Right kidney (tissue), 9 donors: ENCODE measurements at places on chromosomes 2 and 18.

- DNase-seq = no peak
Measured at GRCh38 chr2:190841707-190842505, 38.7 kb upstream of the GLS start.

- no peak for DNase-seq
Measured at GRCh38 chr2:235105821-235106359, 154.1 kb downstream of the SH3BP4 start.

- no peak for DNase-seq
Measured at GRCh38 chr2:224429441-224429810, 27.5 kb upstream of the FAM124B start.

DNA sequence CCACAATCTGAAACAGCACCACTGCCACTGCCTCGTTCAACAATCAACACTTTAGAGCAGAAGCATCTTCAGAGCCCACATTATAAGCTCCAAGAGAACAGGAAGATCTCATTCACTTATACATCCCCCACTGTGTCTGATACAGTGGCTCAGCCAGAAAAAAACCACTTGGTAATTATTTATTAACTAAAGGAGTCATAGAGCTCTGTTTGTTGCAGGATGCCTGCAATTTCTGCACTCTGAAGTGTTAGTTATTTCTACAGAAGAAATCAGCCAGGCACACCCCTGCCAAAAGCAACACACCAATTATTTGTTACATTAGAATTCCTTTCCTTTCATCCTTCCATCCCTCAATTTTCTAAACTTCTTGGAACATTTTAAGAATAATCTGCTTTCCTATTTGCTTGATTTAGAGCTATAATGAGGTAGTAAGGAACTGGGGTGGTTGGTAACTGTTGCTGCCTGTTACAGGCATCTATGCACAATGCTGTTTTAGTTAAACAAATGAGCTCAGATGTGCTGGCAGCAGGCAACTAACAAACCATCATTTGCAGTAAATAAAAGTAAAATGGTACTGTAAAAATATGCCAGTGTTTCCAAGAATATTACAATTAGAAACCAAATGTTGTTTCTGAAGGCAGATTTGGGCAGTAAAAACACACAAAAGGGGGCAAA is 59.9 kb downstream of the DYM start:
- peak; percentile 37 for DNase-seq

DNA sequence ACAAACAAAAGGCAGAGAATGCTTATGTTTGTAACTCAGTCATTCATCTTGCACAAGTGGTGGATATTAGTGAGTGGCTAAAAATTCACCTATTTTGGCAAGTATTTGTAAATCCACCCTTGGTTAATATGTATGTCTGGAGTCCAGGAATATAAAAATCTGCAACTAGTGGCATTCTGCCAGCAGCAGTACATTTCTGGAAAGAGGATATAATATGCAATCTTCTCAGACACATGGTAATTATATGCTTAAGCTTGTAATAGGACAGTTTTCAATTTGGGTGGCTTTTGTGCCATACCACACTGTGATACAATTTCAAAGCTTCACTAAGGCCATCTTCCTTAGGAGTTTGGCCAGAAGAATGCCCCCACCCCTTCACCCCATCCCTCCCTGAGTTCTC is 693.3 kb downstream of the MBD2 start:
- no peak for DNase-seq

DNA sequence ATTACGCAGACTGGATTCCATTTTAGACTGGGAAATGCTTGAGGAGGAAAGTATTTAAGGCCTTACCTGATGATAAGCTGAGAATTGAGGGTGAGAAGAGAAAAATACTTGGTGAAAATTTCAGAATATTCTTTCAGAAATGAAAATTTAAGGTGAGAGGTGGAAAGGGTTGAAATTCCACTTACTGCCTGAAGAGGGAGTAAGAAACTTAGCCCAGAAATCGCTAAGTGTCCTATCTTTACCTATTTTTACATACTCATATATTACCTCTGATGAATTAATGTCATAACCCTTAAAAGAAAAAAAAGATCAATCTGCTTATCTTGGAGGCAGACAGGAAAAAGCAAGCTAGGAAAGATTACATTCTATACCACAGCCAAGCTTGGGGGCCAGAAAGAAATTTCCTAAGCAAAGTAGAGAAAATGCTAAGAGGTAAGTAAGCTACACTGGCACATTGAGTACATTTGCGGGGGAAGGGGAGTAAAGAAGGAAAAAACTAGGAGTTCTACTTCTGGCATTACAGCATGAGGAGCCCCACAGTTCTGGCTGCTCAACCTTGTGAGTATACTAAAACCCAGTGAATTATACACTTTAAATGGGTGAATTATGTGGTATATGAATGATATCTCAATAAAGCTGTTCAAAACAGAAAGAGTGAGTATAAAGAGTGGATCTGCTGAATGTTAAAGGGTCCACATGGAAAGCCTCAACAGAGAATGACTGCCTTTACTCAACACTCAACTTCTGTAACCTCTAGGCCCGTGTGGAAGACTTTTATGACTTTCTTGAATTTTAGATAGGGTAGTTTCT is 33.8 kb downstream of the SMC6 start:
- peak; percentile 5 for DNase-seq

GRCh38 chr2:37231241-37232130 is at the start of the genes CEBPZ and NDUFAF7:
Gene CEBPZ, minus strand, starts transcription at chr2:37231596. Its CDS starts 29 bp downstream, at chr2:37231567.
Gene NDUFAF7, plus strand, starts transcription at chr2:37231658. Its CDS starts 48 bp downstream, at chr2:37231706.
- DNase-seq = peak; percentile 89

DNA sequence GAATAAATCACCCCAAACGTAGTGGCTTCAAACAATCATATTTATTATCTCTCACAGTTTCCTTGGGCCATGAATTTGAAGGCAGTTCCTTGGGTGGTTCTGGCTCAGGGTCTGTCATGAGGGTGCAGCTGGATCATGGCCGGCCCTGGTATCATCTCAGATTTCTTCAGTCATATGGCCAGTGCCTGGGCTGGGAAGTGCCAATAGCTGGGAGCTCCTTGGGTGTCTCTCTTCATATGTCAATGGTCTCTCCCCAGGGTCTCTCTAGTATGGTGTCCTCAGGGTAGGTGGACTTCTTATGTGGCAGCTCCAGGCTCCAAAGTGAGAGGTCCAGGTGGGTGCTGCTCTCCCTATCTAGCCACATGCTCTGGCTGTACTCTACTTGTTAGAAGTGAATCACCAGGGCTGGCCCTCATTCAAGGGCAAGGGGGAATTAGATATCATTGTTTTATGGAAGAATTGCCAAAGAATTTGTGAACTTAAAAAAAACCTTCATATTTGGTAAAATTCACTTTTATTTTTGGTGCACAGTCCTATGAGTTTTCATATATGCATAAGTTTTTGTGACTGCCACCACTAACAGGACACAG is 15.4 kb downstream of the FHOD3 start:
- DNase-seq = no peak

DNA sequence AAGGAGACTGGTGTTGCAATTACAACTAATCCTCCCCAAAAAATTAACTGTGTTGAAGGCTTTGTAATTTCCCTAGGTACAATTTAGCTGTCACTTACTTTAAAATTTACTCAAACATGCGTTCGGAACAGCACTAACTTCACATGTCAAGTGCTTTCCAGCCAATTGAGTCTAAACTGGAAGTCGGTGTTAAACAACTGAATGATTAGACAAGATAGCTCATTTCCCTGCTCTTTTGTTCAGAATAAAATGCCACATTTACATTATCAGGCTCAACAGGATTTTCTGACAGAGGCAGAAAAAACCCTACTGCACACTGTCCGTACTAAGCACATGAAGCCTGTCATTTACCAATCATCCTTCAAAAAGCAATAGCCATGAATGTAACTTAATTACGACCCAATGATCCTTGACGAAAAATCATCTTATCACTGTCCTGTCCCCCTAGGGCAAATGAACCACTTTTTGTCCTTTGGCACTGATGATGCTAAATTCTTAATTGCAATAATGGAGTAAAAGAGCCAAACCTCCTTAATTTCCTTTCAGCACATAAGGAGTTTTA is 56.0 kb downstream of the LRPPRC start:
- DNase-seq = no peak

- DNase-seq = no peak
Measured at GRCh38 chr18:36522509-36522908, 225.0 kb downstream of the FHOD3 start.

DNA sequence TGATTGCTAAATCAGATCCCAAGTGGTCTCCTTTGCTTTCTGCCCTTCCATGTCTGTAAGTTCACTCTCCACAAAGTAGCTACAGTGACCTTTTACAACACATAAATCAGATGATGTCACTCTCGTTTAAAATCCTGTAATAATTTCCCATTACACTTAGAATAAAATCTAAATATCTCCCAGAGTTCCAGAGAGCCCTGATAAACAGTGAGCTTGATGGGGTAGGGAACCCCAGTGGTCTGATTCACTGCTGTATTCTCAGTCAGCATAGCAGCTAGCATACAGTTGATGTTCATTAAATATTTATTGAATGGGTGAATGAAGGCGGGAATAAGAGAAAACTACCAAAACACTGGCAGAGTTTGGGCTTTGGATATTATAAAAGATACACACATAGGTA is 117.7 kb downstream of the ZAP70 start:
- no peak for DNase-seq

- no peak for DNase-seq
Measured at GRCh38 chr2:3466482-3466863, 52.9 kb downstream of the ADI1 start.

- peak; percentile 20 for DNase-seq
Measured at GRCh38 chr2:170324640-170325046, 146.7 kb downstream of the MYO3B start.

- DNase-seq = peak; percentile 38
Measured at GRCh38 chr2:8234757-8235374, 447.0 kb upstream of the ID2 start.

- DNase-seq = no peak
Measured at GRCh38 chr2:1650085-1650872, 94.0 kb downstream of the PXDN start.

GRCh38 chr2:102376052-102376591 is 20.5 kb downstream of the IL18R1 start:
- DNase-seq = no peak

DNA sequence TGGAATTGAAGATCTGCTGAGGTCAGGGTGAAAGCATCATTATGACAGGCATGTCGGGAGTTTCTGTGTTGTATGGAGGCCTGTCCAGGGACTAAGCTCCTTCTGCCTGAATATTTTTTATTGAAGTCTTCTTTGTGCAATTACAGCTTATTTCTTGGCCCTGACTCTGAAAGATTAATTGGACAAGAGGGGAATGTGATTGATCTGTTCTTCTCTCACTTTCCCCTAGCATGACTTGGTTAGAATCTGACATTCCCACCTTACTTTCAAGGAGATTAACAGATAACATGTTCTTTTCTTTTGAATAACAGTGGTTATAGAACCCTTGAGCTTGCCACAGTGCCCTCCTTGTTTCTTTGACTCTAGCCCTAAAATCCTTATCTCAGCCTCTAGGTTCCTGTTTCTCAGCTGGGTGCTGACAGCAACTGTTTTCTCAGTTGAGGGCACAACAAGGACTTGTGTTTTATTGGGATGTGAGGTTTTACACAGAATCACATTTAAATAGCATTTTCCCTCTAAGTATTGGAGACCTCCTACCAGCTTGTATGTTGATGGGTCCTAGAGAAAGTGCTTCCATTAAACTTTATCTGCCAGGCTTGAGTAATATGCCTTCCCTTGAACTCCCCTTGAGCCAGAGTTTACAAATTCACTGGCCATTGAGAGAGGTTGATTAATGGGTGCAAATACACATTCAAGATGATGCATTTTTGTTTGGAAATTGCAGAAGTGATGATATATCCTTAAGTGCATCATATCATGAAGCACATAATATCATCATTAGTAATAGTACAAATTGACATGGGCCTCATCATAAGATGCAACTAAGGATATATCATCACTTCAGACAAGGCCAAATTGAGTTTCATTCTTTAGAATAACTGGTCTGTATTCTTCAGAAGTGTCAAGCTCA is 12.5 kb downstream of the TTLL4 start:
- DNase-seq = no peak

GRCh38 chr2:234724850-234725249 is 227.0 kb upstream of the SH3BP4 start:
- DNase-seq = no peak

DNA sequence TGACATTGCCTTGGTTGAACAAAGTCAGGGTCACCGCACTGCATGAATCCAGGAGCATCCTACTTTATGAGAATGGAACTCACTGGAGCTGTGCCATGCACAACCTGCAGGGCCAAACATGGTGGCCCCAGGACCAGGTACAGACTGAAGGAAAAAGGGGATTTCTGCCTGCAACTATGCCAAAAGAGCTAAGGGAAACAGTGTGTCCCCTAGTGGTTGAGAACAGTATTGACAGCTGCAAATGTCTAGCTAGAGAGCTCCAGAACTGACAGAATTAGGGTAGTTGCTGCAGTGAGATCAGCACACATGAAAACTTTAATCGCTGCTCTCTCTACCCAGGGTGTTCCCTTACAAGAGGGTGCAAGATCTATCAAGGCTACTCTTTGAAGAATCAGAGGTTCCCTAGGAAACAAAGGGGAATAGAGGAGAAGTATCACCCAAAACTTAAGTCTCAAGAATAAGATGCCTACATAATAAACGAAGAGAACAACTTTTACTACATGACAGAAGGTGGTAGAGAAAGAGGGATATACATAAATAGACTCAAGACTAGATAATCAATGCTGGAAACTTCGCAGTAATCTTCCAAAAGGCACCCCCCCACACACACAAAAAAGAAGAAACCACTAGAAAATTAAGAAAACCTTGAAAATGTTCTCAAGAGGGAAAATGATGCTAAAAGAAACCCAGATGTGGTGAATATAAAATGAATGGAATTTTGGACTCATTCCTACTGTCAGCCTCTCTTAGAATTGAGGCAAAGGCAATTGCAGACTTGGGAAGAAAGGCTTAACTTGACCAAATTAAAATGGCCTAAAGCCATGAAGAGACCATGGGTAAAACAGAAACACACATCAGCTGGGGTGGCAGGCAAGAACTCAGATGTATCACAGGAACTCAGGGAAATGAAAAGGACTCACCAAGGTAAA is 43.6 kb upstream of the IHH start:
- DNase-seq = no peak

- DNase-seq = no peak
Measured at GRCh38 chr2:32652555-32653209, 24.8 kb downstream of the TTC27 start.

- no peak for DNase-seq
Measured at GRCh38 chr18:45282101-45282812, 333.0 kb upstream of the SLC14A2 start.

- no peak for DNase-seq
Measured at GRCh38 chr2:113965644-113966043, 75.8 kb downstream of the ACTR3 start.

DNA sequence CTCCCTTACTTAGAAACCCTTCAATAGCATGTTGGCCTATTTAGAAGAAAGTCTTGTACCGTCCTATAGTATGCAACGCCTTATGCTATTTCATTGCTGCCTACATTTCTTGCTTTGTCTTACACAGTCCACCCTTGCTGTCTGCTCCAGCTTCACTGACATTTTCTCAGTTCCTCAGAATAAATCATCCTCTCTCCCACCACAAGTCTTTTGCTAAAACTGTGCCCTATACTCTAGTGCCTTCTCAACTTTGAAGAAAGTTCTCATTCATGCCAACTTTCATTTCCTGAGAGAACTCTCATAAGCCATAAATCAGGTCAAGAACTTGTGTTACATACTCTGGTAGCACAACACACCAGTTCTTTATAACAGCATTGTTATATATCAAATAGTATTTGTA is 54.3 kb upstream of the COL3A1 start:
- DNase-seq = no peak
